ENCODE measurements at places on chromosomes 6 and 20.

DNA sequence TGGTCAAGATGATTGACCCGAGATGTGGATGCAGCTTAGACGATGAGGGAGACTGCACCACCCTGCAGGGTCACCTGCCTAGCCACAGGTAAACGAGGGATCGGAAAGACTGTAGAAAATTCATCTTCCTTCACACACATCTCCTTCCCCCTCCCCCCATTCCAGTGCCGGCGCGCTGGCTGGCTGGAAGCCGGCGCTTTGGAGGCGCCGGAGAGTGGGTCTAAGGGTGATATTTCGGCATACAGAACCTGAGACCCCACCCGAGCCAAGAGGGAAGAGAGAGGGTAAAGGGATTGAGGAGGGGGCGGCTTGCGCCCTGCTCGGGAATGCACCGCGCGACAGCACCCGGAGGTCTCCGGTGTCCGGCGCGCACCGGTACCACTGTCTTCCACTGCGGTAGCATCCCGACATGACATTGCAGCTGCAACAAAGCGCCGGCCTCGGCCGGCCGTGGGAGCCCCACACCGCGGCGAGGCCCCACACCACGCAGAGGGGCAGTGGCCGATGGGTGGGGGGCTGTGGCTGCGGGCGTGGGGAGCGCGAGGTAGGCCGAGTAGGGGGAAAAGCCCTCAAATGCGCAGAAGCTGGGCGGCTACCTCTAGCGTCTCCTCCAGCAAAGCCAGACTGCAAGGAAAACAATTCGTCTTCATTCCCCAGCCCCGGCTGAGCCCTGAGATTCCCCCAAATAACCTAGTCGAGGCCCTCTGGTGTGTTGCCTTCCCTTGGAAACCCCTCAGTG, 984 bp downstream of the TNFRSF21 start:
- peak; percentile 6 for DNase-seq

DNA sequence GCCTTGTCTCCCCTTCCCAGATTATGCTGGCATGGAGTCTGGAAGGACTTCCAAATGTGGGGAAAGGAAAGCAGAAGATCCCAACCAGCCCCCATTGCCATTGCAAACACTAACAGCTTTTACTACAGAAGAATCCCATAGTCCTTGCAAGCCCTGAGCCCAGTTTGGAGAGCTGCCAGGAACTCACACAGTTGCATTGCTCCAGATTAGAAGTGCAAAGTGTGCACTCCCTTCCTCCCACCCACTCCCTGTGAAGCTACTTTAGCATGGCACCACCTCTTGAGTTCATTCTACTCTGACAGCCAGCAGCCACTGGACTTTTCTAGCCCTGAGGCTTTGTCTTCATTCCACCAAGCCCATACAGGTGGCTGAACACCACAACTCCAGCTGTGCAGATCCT, 67.6 kb downstream of the SLC22A2 start:
- no peak for DNase-seq

- no peak for DNase-seq
Observed at GRCh38 chr6:142376800-142377496, 75.1 kb downstream of the ADGRG6 start.

GRCh38 chr20:33211817-33212424, 5.2 kb upstream of the BPIFA3 start:
- no peak for DNase-seq

DNA sequence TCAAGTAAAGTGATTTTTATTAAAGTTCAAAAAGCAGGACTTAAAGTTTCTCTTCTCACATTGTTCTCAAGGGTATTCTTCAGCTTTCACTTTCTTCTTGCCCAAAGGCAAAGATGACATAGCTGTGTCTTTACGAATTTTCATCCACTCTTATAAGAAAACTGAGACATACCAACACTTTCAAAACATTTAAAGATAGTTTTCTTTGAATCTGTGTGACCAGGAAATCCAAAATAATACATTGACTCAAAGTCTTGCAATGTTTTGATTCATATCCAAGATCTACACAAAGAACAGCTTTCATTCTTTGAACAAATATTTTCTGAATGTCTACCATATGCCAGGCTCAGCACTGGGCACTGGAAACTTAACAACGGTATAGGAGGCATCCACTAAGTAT, 117.9 kb downstream of the SIM1 start:
- DNase-seq = no peak

DNA sequence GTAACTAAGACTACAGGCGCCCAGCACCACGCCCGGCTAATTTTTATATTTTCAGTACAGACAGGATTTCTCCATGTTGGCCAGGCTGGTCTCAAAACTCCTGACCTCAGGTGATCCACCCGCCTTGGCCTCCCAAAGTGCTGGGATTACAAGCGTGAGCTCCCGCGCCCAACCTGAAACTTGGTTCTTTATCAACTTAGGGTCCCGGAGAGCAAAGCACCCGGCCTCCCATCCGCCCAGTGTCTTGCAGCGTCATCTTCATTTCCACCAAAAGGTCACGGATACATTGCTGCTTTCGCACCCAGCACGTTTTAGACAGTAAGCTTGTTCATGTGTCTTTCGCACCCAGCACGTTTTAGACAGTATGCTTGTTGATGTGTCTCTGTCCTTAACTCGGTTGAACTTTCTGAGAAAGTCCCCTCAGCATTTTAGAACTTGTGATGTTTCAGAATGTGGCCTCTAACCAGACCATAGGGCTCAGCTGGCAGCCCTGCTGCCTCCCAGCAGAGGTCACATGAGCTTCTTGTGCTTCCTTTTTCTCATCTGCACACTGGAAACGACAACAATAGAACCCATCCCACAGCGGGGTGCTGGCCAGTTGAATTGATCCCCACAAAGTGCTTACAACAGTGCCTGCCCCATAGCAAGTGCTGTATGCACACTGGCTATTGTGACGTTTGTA, 48.8 kb downstream of the PRR18 start:
- no peak for DNase-seq

GRCh38 chr6:125611573-125612344, 137.7 kb upstream of the HEY2 start:
- no peak for DNase-seq

- DNase-seq = no peak
Observed at GRCh38 chr6:37435373-37435772, 2.4 kb downstream of the CMTR1 start.

- no peak for DNase-seq
Observed at GRCh38 chr6:160110586-160111123, 11.0 kb upstream of the SLC22A1 start.

- DNase-seq = no peak
Observed at GRCh38 chr20:24622856-24623255, 153.4 kb downstream of the SYNDIG1 start.

DNA sequence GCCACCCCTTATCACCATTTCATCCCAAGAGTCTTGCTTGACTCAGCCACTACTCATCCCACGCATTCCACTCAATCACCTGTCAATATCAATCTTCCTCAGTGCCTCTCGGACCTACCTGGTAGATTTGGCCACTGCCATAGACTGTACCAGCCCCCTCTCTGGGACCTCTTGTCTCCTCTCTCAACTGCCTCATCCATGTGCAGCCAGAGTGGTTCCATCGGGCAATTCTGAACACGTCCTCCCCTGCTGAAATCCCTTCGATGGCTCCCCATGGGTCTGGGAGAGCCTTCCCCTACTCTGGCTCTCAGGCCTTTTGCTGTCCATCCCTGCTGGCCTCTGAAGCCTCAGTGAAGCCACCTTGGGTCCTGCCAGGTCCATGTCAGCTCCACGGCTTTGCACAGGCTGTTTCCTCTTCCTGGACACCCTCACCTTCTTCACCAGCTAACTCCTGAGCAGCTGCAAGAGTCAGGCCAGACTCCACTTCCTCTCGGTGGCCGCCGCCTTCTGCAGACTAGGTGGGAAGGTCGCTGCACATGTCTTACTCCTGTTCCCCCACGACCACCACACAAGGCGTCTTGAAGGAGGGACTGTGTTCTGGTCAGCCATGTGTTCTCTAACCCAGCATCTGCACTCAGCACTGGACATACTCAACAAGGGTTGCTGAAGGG, 120.4 kb downstream of the TOX2 start:
- DNase-seq = no peak

DNA sequence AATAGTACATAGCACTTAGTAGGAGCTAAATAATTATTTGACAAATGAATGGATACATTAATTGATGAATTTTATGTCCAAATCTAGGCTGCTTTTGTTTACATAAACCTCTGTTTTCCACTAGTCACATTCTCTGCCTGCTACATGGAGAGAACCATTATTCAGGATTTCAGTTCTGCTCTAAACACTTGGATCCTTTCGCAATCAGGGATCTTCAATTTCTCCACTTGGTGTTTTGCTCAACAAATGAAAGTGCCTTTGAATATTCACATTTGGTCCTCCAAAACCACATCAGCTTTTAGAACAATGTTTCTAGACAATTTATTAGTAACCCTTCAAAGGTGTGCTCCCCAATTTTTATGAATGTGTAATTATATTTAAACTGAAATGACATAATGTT, 30.6 kb upstream of the HLA-DQB1 start:
- DNase-seq = no peak

- no peak for DNase-seq
Observed at GRCh38 chr6:55963301-55963700, 87.9 kb upstream of the BMP5 start.

DNA sequence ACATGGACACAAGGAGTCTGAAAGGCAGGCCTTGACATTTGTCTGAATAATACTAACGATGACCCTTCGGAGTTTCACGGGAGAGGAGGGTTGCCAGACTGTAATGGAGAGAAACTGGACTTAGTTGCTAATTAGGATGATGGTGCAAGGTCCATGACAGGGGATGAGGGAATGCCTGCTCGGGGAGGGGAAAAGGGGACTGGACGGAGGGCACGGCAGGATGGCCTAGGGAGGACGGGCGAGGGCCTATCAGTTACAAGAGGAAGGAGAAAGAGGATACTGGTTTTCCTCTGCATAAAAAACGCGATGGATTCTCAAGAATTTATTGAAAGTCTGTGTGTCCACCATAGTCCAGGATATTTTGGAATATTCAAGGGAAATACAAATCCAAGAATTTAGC, 42.7 kb downstream of the IRAK1BP1 start:
- DNase-seq = no peak

DNA sequence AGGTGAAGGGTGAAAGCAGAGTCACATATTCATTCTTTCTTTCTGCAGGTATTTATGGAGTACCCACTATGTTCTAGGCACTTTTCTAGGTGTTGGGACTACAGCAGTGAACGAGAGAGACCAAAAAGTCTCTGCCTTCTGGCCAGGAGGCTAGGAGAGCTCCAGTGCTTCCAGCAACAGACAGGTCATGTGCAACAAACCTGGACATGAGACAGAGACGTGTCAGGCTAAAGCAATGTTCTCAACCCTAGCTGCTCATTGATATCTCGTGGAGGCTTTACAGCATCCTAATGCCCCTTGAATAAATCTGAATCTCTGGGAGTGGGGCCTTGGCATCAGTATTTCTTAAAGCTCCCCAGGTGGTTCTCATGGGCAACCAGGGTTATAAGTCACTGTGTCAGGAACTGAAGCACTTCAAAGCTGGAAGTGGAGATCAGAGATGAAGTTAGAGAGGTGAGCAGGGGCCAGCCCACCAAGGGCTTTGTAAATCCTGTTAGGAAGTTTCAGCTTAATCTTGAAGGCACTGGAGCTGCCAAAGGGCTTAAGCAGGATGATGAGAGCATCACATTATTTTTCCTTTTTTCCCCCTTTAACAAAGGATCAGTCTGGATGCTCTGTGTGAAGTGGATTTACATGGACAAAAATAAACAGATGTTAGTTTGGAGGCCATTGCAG, 13.0 kb upstream of the TBCC start:
- DNase-seq = no peak

- no peak for DNase-seq
Observed at GRCh38 chr20:55953201-55953600, 52.1 kb downstream of the CBLN4 start.

- DNase-seq = no peak
Observed at GRCh38 chr6:129280749-129281148, 397.8 kb downstream of the LAMA2 start.

- no peak for DNase-seq
Observed at GRCh38 chr6:41670703-41671360, 32.6 kb downstream of the MDFI start.

GRCh38 chr6:79277109-79277508, 42.6 kb upstream of the HMGN3 start:
- no peak for DNase-seq

DNA sequence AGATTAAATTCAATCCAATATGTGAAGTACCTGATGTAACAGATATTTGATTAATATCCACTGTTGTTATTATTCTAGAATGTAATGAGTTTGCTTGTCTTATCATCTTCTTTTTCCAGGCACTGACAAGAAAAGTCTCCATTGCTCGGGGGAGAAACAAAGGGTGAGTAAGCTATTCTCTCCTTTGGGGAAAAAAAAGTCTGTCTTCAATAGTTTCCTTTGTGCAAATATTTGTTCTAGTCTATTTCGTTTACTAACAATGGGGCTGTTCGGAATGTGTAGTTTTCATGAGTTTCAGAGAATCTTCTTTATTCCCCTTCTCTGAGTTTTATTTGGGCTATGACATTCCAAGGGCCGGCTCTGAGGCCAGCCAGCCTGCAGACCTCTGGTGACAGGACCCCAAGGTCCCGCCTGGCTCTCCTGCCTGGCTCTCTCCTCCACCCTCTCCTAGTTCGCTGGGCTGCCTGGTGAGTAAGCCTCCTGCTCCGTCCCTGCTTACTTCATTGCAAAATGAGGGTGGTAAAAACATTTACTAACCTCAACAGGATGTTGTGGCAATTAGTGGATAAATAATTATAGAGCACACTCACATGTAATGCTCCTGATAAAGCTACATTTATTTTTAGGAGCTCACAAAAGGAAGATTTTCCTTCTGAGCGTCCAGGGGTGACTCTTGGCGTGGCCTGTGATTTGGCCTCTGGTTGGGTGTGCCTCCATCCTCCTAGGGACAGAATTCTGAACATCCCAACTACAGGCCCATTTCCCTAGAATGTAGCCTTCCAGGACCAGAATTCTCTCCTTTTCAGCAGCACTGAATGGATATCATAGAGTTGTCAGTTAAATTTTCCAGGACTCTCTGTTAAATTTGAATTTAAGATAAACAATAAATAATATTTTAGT, 43.1 kb upstream of the SNX9 start:
- no peak for DNase-seq

GRCh38 chr6:154605178-154605881, 94.8 kb upstream of the CNKSR3 start:
- peak; percentile 51 for DNase-seq

- DNase-seq = no peak
Observed at GRCh38 chr6:137788248-137788647, 78.8 kb upstream of the TNFAIP3 start.

DNA sequence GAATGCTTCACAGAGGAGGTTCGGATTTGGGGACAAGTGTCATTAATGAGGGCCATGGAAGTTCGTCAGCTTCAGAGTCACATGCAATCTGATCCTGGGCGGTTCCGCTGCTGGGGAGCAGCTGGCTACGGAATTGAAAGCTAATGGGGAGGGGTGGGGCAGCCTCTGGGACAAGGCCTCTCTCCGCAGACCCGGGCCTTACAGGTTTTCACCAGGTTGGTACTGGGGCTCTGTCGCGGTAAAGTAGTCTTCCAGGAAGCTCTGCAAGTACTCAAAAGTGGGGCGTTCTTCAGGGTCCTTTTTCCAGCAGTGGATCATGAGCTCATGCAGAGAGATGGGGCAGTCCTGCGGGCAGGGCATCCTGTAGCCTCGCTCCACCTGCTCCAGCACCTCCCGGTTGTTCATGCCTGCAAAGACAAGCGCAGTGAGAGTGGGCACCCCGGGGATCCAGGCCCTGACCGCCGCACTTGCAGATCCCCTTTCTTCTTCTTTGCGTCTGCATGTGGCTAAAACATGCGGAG, 55.9 kb upstream of the TRAF3IP2 start:
- DNase-seq = no peak

All from T-helper 2 cell treated with Interferon-gamma antibody and Interleukin-4, amounts not matched to agents 5 μg/mL and 100 μg/mL, for 36 hours (primary cell).